ENCODE measurements at places on chromosomes 1 and 21.

- DNase-seq, result no peak
Observed at GRCh38 chr1:32480003-32480402, 15.1 kb downstream of the ZBTB8B start.

DNA sequence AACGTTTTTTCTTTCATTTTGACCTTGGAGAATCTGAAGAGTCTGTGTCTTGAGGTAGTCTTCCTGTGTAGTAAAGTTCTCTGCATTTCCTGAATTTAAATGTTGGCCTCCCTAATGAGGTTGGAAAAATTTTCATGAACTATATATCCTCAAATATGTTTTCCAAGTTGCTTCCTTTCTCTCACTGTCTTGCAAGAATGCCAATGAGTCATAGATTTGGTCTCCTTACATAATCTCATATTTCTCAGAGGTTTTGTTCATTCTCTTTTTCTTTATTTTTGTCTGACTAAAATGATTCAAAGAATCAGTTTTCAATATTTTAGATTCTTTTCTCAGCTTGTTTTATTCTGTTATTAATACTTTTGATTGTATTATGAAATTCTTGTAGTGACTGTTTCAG, 87.6 kb downstream of the DRAM2 start:
- DNase-seq, result no peak

DNA sequence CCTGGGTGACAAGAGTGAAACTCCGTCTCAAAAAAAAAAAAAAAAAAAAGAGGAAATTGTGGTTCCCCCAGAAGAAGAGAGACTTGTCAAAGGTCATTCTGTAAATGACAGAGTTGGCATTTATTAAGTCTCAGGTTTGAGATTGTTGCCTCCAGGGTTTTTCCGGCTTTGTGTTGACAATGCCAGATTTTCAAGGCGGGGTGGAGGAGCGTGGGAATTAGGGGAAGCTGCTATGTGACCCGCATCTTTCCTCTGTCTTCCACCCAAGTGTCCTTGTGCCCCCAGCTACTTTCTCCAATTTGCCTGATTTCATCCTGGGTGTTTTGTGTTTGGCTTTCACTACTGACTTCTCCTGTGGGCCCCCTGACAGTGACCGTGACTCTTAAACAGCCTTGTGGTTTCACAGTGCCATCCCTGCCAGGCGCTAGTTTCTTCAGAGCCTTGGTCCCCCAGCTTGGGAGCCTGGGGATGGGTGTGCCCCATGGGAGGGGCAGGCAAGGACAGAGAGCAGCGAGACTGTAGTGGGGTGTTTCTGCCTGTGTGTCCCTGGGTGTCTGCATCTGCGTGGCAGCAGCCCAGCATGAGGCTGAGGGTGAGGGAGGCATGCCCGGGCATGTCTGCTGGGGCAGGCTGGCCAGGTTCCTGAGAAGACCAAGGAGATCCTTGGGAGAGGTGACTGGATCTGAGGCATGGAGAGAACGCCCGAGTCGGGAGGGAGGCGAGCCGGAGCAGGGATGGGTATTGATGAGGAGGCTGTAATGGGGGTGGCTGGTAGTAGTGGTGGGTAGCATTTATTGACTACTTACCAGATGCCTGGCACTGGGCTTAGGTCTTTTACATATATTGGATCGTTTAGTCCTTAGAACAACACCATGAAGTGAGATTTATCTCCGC, 46.3 kb downstream of the IER5 start:
- no peak for DNase-seq

- DNase-seq, result no peak
Observed at GRCh38 chr1:53334781-53335180, 6.9 kb upstream of the LRP8 start.

- DNase-seq, result no peak
Observed at GRCh38 chr1:11488966-11489625, 10.1 kb downstream of the DISP3 start.

DNA sequence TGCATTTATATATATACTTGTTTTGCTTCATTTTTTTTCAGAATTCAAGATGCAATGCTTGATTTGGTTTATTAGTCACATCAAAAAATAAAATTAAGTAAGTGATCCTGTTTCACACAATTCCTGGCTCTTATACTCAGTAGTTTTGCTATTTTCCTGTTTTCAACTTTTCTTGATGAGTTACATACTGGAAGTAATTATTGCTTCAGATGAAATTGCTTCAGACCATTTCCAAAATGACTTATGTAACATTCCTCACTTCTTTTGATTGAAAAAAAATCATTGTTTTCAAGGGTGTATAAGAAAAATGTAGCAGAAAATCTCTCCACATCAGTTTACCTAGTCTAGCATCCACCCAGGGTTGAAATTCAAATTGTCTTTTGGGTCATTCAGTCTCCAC, 65.0 kb downstream of the RGS2 start:
- no peak for DNase-seq

DNA sequence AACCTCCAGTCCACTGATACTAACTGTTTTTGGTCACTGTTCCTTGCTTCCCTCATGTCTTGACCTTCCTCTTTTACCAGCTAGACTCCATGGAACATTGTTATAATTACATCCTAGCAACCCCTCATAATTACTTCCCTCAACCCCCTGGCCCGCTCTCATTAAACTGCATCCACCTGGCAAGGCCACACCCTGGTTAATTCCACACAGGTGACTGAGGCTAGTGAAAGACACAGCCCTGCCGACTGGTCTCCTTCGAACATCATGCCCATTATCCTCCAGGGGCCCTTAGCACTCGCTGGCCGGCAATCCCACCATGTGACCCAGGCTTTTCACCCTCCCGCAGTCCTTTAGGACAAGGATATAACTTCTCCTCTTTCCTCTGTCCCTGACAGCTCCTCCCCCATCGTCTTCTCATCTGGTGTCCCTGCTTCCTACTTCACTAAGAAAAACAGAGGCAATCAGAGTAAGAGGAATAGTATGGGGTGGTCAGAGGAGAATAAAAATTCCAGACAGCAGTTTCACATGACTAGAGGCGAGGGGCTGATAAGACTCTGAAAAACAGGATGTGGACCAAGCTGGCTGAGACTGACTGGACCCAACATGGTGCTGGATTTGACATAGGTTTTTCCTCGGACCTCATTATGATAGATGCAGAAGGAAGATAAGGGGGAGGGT, 8.8 kb upstream of the TENT5B start:
- peak; percentile 84 for DNase-seq

DNA sequence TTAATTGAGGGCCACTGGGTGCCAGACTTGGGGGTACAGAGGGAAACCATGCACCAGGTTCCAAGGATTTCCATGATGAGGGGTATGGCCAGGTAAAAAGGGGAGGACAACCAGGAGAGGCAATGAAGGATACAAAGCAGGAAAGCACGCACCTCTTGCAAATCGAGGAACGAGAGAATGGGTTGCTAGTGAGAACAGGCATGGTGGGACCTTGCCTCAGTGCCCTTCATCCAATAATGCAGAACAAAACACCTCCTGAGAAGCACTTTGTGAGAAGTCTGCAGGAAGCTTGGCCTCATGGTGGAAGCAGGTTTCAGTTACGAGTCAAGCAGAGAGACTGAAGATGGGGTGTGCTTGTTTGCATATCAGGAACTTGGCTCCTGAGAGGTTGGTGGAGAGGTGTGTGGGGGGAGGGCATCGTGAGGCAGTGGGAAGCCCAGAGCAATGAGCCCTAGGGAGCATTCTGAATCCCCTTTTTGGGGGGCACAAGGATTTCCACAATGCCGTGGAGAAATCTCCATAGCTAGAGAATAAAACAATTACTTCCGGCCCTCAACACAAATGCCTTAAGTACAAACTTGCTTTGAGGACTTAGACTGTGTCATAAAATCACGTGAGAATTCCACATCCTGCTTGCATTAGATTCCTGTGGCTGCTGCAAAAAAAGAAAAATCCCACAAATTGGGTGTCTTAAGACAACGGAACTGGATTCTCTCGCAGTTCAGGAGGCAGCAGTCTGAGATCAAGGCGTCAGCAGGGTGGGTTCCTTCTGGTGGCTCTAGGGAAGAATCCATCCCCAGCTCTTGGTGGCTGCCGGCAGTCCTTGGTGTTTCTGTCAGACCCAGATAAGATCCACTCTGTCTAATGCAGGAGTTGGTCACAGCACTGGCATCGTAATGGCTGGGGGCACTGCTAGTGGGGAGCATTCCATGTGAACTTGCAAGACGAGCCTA, 54.9 kb upstream of the BACE2 start:
- DNase-seq, result no peak

- DNase-seq, result no peak
Observed at GRCh38 chr1:202956969-202957368, 1.1 kb downstream of the ADIPOR1 start.

GRCh38 chr1:68459796-68460195, 10.0 kb upstream of the RPE65 start:
- DNase-seq, result no peak

DNA sequence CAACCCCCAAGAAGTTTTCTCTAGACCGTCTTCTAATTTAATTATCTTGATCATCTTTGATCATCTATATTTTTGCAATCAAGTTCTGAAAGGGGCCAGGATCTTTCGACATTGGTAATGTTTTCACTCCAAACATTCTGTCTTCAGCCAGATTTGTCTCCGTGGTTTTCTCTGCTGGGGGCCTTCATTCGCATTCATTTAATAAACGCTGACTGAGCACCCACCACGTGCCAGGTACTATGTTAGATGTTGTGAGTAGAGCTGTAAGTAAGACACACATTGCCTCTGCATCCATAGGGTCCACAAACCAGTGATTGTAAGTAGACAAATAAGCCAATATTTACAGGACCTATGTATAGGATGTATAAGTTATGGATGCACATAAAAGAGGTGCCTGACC, 134.5 kb upstream of the MROH9 start:
- no peak for DNase-seq

GRCh38 chr1:3601743-3602142, 9.6 kb downstream of the MEGF6 start:
- DNase-seq, result no peak

DNA sequence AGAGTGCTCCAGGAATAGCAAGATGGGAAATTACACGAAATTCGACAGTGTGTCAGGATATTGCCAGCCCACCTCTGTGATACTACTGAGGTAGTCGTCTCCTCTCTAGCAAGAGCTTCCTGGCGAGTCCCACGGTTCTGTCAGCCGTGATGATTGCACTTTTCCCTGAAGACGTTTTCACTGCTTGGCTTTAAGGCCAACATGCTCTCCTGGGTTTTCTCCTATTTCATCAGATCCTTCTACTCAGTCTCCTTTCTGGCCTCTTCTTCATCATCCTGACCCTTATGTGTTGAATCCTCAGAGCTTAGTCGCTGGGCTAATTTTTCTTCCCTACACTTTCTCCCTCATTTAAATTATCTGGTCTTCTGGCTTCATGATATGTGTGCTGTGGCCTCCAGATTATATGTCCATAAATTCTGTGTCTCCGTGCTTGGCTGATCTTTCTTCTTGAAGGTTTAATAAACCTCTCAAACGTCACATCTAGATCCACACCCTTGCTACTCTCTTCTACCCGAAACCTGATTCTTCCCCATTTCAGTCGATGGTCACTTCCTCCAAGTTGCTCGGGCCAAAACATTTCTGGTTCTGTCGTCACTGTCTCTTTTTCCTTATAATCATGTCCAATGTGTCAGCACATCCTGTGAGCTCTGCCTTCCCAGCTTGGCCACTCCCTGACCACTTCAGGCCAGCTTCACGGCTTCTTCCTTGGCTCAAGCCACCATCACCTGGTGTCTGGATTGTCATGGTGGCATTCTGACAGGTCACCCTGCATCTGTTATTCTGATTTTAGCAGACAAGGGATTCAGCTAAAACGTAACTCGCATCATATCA, 12.2 kb downstream of the OR2B11 start:
- DNase-seq, result no peak

DNA sequence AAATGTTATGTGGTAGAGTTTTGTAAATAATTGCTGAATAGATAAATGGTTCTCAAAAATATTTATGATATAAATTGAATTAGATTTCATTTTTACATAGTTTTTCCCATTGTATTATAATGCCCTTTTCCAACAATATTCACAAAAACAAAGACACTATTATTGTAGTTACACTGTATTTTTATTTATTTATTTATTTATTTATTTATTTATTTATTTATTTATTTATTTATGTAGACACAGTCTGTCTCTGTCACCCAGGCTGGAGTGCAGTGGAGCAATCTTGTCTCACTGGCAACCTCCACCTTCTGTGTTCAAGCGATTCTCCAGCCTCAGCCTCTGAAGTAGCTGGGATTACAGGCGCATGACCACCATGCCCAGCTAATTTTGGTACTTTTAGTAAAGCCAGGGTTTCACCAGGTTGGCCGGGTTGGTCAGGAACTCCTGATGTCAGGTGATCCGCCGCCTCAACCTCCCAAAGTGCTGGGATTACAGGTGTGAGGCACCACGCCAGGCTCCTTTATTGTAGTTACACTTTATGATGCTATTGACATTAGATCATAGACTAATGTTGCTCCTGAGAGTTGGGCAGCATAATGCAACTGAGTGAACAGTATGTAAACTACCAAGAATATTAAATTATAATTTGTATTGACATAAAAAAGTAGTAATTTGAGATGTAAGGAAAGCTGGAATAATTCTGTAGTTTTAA, 1430.0 kb upstream of the PRMT6 start:
- no peak for DNase-seq

DNA sequence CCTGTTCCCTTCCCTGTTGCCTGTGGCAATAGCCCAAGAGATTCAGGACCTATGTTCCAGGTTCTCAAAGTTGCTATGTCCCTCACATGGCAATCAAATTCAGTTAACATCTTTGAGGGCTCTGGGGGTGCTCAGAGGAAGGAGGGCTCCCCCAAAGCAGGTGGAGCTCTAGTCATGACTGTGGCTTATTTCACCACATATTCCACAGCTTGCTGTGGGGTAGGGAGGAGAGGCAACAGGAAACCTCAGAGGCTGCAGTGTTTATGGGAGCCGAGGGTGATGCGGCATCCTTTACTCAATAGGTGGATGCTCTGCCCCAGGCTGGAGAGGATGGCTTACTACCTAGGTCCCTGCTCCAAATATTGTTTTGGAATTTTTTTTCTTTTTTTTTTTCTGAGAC, 1.2 kb upstream of the MKNK1 start:
- no peak for DNase-seq

GRCh38 chr1:51425955-51426354, 93.1 kb downstream of the EPS15 start:
- no peak for DNase-seq

DNA sequence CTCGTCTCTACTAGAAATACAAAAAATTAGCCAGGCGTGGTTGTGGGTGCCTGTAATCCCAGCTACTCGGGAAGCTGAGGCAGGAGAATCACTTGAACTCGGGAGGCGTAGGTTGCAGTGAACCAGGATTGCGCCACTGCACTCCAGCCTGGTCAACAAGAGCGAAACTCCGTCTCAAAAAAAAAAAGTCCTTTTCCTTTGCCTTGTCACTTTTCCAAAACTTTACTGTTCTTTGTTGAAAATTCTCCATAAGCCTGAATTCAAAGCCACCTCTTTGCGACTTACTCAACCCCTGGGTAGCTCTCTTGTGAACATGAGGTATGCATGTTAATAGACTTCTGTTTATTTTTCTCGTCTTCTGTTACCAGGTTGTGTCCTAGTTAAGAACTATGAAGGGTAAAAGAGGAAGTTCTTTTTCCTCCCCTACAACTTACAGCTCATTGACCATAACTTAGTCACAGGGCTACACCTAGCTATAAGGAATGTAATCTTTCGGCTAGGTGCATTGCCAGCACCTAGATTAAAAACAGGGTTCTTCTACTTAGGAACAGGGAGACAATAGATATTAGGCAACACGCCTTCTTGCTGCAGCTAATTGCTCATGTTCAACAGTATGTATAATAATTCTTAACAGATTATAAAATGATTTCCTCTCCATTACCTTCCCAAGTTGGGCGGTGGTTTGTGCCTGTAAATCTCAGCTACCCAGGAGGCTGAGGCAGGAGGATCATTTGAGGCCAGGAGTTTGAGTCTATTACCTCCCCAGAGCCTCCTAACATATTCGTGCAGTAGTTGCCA, 40.9 kb downstream of the PTAFR start:
- DNase-seq, result no peak

Measured in NCI-H748 treated with DMSO at 0.1 percent for 48 hours (cell line).